ENCODE measurements at places on chromosomes 12 and 14.
A peak's percentile ranks its signal among the peaks of the same experiment; 100 is the strongest.

DNA sequence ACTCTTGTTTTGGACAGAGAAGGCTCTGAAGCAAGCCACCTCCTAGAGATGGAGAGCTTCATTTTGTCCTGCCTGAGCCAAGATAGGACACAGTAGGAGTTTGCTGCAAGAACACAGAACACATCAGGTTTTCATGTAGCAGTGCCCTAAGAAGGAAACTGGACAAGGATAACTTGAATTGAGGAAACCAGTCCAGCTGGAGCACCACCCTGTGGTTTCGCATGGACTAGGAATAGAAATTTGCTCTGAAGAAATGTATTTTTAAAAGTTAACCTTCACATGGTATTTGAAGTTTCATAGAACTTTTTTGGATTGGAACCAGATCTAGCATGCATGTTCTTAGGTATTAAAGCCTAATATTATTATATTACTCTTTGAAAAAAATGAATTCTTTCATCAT lies 68.8 kb downstream of the RERG start:
- no peak for DNase-seq

- DNase-seq = peak; percentile 91
Observed at GRCh38 chr12:132414634-132415326, 75.2 kb upstream of the FBRSL1 start.

GRCh38 chr12:108495054-108495453 lies 20.0 kb upstream of the FICD start:
- peak; percentile 70 for DNase-seq

GRCh38 chr12:26841085-26841484 lies 8.1 kb upstream of the ITPR2 start:
- DNase-seq = no peak

DNA sequence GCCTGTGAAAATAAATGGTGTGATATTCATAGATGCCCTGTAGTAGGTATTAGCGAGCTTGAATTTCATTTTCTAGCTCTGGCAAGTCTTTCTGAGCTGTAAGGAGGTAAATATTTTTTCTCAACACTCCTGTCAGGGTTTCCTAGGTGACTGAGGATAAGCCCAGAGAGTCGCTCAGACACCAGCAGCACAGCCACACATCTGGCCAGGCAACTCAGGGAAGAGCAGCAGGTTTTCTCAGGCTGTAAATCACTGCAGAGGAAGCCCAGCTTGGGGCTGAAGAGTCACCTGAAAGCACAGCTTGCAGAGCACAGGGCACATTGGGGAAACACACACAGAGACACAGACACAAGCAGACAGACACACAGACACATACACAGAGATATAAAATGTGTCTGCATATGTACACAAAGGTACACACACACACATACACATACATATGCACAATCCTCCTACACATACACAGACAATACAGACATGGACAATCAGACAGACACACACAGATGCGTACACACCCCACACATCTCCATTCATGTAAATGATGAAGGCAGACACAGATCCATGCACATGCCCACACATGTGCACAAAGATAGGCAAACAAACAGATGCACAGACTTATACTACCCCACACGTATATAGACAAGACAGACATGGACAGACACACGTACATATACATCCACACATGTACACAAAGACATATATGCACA lies 232.0 kb upstream of the TMTC1 start:
- peak; percentile 84 for DNase-seq

GRCh38 chr14:31036552-31036951 lies 10.4 kb upstream of the STRN3 start:
- DNase-seq = no peak

DNA sequence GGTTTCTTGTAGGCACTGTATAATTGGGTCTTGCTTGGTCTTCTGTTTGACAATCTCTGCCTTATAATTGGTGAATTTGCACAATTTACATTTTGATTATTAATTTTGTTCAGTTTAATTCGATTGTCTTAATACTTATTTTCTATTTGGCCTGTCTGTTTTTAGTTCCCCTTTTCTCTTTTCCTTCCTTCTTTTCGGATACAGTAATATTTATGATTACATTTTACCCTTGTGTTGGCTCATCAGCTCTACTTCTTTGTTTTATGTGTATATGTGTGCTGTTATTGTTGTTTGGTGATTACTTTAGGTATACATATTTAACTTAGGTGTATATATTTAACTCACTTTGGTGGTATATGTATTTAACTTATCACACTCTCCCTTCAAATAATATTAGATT lies 12.8 kb upstream of the BEGAIN start:
- DNase-seq = no peak

DNA sequence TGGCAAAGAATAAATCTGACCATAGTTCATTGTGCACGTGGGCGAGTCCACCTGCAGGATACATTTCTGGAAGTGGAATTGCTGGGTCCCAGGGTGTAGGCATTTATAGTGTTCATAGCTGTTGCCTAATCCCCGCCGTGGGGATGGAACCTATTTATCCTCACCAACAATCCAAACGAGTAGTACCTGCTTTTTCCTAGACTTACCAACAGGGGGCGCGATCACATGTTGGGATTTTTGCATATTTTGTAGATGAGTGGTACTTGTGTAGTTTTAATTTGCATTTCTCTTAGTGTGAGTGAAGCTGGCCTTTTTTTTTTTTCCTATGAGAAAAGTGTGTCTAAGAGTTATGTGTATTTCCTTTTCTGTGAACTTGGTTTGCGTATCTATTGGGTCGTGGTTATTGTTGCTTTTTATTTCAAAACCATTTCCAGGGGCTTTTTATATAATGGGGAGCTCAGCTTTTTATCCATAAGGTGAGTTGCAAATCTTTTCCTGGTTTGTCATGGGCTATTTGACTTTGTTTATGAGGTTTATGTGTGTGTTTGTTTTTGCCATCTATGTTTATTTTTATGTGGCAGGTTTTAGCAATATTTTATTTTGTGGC lies 67.2 kb downstream of the CCDC92 start:
- peak; percentile 85 for DNase-seq

- no peak for DNase-seq
Observed at GRCh38 chr12:68393417-68393816, 61.3 kb upstream of the MDM1 start.

- DNase-seq = no peak
Observed at GRCh38 chr12:3263939-3264922, 187.1 kb downstream of the TSPAN9 start.

DNA sequence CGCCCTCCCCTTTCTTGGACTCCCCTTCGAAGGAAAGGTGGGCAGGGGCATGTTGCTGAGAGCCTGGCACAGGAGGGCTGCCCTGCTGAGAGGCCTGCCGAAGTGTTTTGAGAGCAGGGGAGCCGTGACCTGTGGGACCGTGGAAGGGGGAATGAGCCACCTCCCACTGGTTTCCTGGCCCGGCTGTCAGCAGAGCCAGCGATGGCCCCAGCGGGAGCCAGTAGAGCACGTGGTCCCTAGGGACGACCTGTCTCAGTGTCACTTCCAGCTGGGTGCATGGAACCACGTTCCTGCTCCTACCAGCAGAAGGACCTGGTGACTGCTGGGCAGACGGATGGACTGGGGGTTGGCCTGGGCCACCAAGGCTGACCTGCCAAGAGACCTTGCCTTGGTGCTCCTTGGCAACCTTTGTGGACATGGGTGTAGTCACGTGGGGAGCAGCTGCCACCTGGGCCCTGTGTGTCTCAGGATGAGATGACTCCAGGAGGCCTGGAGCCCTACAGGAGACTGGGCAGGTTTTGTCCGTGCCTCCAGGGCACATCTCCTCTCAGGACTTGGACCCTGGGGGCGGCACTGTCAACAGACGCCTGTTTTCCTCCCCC lies 34.6 kb downstream of the BEGAIN start:
- DNase-seq = no peak

GRCh38 chr14:34707722-34708121 lies 6.7 kb downstream of the CFL2 start:
- DNase-seq = no peak

DNA sequence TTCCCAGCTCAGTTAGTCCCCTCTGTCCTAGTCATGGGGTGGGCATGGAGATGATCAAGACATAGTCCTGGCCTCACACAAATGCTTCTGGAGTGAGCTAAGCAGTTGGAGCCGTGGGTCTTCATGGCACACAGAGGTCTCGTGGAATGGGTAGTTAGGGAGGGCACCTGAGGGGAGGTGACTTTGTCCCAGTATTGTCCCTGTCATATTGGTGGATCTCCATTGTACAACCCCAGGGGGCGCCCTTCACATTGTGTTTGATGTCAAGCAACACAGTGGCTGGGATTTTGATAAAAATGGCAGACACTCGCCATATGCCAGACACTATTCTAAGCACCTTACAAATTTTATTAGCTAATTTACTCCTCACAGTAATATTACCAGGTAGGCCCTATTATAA lies 175.4 kb upstream of the LHX5 start:
- peak; percentile 50 for DNase-seq

- DNase-seq = no peak
Observed at GRCh38 chr12:32515137-32515873, 115.9 kb downstream of the FGD4 start.

DNA sequence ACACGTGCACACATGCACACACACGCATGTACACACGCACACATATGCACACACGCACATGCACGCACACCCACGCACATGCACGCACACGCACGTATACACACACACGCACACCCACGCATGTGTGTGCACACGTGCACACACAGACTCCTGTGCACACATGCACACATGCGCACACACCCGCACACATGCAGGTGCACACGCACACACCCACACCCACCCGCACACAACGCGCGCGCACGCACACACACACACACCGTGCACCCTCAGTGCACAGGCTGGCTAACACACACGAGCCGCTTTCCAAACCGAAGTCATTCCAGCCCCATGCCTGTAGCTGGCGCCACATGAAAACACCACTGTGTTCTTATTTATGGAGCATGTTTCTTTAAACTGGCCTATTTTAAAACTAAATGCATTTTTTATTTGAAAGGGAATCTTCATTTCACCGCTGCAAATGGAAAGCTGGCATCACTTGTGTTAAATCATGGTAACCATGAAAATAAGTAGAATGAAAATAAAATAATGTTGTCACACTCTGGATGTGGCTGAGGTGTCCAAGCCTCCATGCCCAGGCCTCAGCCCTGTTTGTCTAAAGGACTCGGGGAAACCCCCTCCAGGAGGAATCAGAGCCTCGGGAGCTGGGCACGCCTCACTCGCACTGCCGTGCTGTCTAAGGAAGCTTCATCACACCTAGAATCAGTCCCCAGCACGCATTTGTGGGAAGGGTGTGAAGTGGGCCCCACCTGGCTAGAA lies 45.1 kb downstream of the GALNT9 start:
- no peak for DNase-seq

DNA sequence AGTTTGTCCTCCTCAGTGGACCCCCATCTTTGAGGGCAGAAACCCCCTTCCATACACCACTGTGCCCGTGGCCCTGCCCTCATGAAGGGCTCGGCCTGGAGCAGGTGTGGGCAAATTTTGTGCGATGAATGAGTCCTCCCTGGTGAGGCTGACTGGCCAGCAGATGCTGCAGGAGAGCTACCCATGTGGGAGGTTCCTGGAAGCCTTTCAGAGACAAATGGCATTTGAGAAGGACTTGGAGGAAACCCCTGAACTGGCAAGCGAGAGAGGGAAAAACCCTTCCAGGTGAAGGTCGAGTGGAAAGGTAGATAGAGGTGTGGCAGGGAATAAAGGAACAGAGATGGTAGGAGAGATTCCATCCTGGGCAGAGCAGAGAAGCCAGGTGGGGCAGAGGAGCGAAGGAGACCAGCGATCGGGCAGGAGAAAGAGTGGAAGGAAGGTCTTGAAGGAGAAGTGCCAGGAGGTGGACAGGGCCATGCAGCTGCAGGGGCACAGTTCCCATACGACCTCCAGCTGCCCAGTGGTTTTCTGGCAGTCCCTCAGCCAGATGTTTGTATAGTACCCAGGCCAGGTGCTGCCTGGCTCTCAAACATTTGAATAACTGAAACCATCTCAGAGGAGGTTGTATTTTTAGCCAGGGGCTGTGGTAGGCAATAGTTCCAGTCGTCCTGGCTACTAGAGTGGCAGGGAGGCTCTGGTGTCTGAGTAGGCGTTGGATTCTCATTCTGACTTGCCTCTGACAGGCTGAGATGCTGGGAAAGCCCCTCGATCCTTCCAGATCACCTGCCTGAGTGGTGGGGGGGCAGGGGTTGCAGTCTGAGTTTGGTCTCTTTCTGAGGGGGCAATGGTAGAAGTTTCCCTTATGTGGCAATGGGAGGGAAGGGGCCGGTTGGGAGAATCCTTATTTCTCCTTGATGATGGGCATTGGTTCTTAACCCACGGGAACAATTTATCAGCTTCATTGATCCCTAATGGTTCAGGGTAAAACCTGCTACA lies 40.1 kb downstream of the FBXL14 start:
- DNase-seq = no peak

DNA sequence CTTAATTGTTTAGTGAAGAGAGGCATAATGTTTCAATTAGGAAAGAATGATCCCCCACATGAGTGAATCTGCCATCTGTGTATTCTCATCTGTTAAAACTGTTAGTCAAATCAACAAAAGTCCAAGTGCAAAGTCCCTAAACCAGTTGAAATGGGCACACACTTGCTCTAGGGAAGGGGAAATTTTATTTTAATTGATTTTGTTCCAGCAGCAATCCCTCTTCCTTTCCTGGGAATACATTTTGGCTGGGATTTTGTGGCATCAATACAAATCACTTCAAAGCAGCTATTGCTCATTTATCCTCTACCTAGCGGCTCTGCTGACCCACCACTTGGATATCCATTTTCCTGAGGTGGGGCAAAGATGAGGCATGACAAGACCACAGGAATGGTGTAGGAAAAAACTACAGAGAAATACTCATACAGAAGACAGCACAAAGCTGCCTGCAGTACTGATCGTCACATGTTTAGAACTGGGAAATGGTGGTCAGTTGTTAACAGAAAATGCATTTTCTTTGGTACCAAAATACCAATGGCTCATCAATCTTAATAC lies 9.8 kb upstream of the SSTR1 start:
- DNase-seq = no peak

DNA sequence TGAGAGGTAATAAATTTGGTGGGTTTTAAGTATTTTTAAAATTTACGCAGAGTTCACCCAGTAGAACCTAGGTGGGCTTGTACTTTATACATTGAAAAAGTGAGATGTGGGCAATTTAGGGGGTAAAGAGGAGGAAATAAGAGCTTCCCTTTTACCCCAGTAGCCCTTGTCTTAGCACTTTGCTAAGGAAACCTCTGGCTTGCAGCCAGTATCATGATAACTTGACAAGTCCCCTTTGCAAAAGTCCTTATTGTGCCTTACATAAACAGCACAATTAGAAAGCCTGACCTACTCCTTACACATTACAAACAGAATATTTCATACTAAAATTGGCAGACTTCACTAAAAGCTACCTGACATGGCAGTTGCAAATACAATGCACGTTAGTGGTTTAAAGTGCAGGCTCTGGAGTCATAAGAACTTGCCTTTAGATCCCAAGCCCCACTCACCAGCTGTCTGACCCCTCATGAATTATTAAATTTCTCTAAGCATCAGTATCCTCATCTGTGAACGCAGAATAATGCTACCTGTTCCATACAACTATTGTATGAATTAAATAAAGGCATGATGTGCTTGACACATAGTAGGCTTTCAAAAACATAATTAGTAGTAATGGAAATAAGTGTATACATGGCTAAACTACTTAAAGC lies 53.2 kb upstream of the NELL2 start:
- DNase-seq = no peak

- DNase-seq = no peak
Observed at GRCh38 chr12:4353785-4354208, 25.7 kb downstream of the FGF23 start.

- DNase-seq = peak; percentile 88
Observed at GRCh38 chr12:124727264-124727800, 136.3 kb downstream of the SCARB1 start.

- peak; percentile 98 for DNase-seq
Observed at GRCh38 chr14:94598816-94599655, 13.2 kb upstream of the SERPINA3 start.

- no peak for DNase-seq
Observed at GRCh38 chr12:464484-465267, 4.9 kb downstream of the B4GALNT3 start.
